NCI-H187 (cell line): ENCODE measurements at places on chromosomes 5 and 9.

DNA sequence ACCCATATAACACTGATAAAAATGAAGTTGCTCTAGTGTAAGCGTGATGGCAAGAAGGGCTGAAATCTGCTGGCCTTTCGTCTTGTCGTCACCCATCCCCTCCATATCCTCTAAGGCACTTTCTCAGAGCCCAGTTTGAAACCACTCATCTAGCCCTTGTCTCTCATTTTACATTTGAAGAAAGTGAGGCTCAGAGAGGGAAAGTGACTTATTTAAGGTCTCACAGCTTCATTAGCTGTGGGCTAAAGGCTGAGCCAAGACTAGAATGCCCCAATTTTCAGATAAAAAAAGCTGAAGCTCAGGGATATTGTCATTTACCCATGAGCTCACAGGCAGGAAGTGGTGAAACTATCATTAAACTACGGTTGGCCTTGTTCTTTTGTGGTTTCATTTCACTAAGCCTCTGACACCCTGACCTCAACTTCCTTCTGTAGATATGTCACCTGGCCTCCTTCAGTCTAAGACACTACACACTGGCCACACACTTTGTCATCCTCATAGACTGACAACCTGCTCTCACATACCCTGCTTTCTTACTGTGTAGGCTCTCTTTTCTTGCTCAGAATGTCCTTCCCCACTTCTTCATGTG lies 176.7 kb upstream of the DMAC1 start:
- DNase-seq: no peak

- no peak for DNase-seq
These were observed 35.0 kb upstream of the HMHB1 start for GRCh38 chr5:143776951-143777350.

GRCh38 chr5:83321483-83322055 lies 150.0 kb upstream of the VCAN start:
- DNase-seq: no peak

DNA sequence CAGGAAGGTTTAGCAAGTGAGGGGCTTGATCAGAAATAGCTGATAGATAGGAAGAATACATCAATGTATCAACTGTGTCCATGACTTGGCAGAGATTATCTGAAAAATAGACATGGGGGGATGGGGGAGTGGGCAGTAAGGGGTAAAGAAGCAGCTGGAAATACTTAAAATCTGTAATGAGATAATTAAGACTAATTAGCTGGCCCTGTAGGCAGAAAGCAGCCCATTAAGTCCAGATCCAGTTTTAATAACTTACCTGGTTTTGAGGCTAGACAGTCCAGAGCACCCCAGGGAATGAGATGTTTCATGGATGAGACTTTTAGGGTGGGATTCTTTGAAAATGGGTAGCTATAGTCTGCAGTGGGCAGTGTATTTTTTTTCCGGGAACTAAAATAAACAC lies 116.9 kb upstream of the TLX3 start:
- no peak for DNase-seq
